ENCODE measurements at places on chromosomes 5 and 9. TPM values are rescaled to one million over a fixed set of nuclear protein-coding genes. Genes with fewer than 3 reads are reported as not detected.

The PCDHB14 gene
- total RNA-seq: 0.28 TPM

DNA sequence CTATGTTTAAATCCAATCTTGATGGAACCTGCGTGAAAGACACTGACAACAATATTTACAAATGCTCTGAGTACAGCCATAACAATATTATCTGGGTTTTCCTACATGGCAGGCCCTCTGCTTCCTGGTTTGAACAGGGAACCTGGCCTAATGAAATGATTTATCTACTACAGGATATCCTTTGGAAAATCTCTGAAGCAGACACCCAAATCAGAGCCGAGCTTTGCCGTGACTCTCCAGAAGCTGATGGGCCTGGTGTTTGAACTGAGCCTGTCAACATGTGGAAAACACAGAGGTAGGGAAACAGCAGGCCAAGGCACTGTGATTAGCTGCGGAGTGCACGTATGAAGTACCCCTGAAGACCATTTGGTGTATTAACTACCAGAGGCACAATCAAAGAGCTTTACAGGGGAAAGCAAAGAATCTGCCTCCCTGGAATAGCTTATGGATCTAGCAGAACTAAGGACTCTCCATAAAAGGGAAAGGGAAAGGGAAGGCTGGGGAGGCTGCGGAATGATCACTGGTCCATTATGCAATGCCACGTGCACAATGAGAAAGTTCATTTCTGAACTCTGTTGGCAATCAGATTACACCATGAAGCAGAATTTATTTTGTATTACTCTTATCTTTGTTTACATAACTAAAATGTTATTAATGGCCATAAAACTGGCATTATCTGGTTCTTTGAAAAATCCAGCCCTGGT is 321.9 kb downstream of the EBF1 start:
- H3K36me3 ChIP-seq: no peaks in the 10 kb centered on the region
- H3K4me1 ChIP-seq: no peaks in the 10 kb centered on the region
- no peaks in the 10 kb centered on the region for H3K27me3 ChIP-seq
- H3K4me3 ChIP-seq: no peak overlapping the region
- DNase-seq: no peak
- no peak overlapping the region for H3K27ac ChIP-seq

DNA sequence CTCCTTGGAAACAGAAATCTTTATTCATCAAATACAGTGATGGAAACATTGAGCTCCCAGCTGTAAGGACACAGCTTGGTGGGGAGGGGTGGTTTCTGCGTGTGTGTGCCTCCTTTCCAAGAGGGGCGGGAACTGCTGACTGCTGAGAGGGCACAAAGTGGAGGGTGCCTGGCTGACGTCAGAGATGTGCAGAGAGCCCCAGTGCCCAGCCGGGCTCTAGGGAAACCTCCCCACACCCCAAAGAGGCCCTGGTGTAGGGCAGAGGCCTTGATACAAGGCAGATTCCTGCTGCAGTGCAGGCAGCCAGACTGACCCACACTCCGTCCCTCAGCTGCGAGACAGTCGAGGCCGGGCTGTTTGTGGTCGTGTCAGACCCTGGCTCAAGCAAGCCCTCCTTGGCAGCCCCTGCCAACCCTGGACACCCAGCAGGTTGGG is 191.0 kb downstream of the CACNA1B start:
- DNase-seq: no peak
- no peak overlapping the region for H3K27ac ChIP-seq
- no peak overlapping the region for H3K4me3 ChIP-seq
- H3K36me3 ChIP-seq: no peaks in the 10 kb centered on the region

DNA sequence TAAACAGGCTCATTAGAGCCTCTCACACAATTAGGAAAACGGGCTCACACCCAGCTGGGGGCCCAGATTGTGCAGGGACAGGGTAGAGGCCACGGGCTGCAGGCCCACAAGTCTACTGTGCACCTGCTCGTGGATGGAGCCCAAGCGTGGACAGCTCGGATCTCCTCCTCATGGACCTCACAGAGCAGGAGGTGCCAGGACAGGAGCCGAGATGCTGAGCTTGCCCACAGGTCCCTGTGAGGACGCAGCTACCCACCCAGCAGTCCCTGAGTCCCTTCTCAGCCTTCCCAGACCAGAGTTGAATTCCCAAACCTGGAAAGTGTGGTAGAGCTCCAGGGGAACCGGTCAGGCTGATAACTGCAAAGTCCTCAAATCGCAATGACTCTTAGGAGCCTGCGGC is 70.6 kb upstream of the OLFM1 start:
- no peak for DNase-seq
- H3K36me3 ChIP-seq: no peaks in the 10 kb centered on the region
- peaks cover 7% of the 10 kb centered on the region for H3K27me3 ChIP-seq
- H3K4me1 ChIP-seq: no peaks in the 10 kb centered on the region

DNA sequence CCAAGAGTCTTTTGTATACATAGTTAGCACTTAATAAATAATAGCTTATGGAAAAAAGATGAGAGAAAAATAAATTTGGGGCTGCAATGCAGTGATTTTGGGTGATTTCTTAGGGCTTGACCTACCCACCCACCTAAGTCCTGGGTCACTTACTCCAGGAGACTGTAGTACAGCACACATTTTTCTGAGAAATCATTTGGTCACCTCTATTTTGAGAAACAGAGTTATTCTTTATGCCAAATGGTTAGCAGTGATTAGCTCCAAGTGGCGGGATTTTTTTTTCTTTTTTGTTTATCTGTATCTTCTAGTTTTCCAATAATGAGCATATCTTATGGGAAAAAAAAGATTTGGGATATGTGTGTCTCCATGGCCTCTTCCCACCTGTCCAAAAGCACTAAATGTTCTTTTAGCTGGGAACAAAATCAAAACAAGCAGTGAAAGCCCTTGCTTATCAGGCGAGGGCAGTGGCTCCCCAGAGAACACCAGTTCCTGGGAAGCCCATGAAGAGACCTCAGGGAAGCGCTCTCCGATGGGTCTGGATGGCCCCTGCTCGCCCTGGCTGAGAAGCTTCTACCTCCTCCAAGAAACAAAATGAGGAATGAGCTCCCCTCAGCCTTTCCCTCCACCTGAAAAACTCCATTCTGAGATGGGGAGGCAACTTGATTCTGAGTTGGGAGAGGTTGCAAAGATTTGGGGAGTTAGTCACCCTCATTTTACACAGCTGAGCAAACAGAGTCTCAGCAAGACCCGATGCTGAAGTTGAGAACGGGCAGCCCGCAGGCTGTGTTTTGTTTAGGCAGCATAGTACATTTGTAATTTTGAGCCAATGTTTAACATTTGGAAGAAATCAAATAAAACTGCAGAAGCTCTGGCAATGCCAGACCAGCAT is 69.9 kb downstream of the CYFIP2 start:
- H3K27me3 ChIP-seq: no peaks in the 10 kb centered on the region
- H3K27ac ChIP-seq: no peak overlapping the region
- peak; percentile 76 for DNase-seq
- H3K4me3 ChIP-seq: no peak overlapping the region
- H3K4me1 ChIP-seq: peaks cover 4% of the 10 kb centered on the region

The TRMT10B gene
- 2.3 TPM for total RNA-seq

The TMEM252 gene
- total RNA-seq: not detected

The ADAMTS16 gene
- 0.28 TPM for total RNA-seq

The KIF20A gene
- 106 TPM for total RNA-seq

DNA sequence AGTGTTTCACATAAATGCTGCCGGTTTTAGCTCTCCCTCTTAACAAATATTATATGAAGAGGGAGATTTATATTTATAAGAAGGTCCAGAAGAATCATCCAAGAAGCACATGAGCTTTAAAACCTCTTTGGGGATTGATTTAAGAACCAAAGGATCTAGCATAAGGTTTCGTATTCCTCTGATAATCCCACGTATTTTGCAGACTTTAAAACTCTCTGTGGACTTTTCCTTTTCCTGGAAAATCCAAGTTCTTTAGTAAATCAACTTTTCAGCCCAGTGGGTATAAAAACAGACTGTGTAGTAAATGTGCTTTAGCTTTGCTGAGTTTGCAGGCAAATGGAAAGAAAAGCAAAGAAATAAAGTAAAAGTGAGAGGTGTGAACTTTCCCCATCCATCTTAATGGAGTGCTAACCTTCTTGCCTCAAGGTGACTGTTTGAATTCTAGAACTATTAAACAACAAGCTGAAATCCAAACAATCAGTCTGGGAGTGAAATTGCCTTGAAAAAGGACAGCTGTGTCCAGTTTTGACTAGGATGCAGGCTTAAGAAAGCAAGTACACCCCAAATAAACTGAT is 363.4 kb upstream of the SLC24A2 start:
- DNase-seq: no peak
- H3K36me3 ChIP-seq: no peaks in the 10 kb centered on the region
- no peak overlapping the region for H3K4me3 ChIP-seq
- H3K27ac ChIP-seq: no peak overlapping the region
- peaks cover 3% of the 10 kb centered on the region for H3K27me3 ChIP-seq
- no peaks in the 10 kb centered on the region for H3K4me1 ChIP-seq

The DDX4 gene
- total RNA-seq: not detected

The PCDHB13 gene
- total RNA-seq: 0.18 TPM

DNA sequence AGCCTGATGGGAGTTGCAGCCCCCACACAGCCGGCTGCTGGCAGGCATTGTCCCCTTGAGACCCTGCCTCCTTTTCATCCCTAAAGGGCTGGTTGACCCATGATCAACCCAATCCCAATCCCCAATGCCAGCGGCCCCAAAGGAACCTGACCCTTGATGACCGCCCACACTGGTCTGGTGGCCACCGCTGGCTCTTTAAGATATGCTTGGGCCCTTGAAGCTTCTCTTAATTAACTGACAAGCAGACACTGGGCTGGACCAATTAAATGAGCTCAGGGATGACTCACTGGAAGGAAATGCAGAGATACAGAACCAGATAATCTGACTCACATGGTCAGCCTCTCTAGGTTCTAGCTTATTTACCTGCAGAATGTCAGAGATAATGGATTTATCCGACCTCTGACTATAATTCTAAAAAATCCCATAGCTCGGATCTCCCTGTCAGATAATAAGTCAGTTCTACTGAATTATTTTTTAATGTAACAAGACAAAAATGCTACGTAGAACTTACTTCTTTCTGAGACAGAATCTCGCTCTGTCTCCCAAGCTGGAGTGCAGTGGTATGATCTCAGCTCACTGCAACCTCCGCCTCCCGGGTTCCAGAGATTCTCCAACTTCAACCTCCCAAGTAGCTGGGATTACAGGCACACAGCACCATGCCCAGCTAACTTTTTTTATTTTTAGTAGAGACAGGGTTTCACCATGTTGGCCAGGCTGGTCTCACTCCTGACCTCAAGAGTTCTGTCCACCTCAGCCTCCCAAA is 11.1 kb upstream of the MLANA start:
- no peaks in the 10 kb centered on the region for H3K27me3 ChIP-seq
- H3K4me3 ChIP-seq: no peak overlapping the region
- DNase-seq: peak; percentile 71

The ALDH1A1 gene
- not detected for total RNA-seq

GRCh38 chr9:109401169-109401989 is 80.5 kb upstream of the EPB41L4B start:
- no peaks in the 10 kb centered on the region for H3K4me1 ChIP-seq
- no peak overlapping the region for H3K4me3 ChIP-seq
- no peaks in the 10 kb centered on the region for H3K27me3 ChIP-seq
- DNase-seq: peak; percentile 35

The ADCY2 gene
- not detected for total RNA-seq

GRCh38 chr5:160434022-160434531 is 12.4 kb downstream of the PTTG1 start:
- 0 out of 2 replicates have a peak, but pooled peaks cover 1% of the 10 kb centered on the region for H3K36me3 ChIP-seq
- no peak overlapping the region for H3K4me3 ChIP-seq
- H3K27me3 ChIP-seq: no peaks in the 10 kb centered on the region

- DNase-seq: no peak
- no peak overlapping the region for H3K4me3 ChIP-seq
- H3K4me1 ChIP-seq: peaks cover 11% of the 10 kb centered on the region
- H3K27ac ChIP-seq: no peak overlapping the region
Observed at GRCh38 chr9:71743882-71744281, 24.4 kb downstream of the CEMIP2 start.

DNA sequence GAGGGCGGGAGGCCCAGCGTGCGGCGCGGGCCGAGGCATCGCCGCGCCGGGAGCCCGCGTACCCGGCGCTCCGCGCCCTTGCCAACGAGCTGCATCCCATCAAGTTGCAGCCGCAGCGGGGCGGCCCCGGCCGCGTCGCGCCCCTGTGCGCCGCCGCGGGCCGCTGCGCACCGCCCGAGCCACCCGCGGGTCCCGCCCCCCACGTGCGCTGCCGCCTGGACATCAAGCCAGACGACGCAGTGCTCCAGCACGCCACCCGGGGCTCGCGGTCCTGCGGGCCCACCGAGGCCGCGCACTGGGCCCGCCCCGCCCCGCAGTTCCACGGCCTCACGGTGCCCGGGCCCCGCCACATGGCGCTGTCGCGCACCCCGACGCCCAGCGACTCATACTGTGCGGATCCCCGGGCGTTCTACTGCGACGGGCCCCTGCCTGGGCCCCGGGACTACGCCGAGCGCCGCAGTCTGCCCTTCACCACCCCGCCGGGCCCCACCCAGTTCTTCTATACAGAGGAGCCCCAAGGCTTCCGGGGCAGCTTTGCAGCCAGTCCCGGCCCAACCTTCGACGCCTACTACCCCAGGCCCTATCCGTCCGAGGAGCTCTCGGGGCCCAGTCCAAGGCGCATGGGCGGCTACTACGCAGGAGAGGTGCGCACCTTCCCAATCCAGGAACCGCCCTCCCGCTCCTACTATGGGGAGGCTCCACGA is 2.6 kb downstream of the AJM1 start:
- peaks cover 2% of the 10 kb centered on the region for H3K36me3 ChIP-seq
- H3K4me1 ChIP-seq: peaks cover 12% of the 10 kb centered on the region
- H3K27ac ChIP-seq: no peak overlapping the region
- peaks cover 22% of the 10 kb centered on the region for H3K27me3 ChIP-seq

The TAF11L8 gene
- not detected for total RNA-seq

- H3K4me1 ChIP-seq: no peaks in the 10 kb centered on the region
- no peaks in the 10 kb centered on the region for H3K27me3 ChIP-seq
- no peak overlapping the region for H3K27ac ChIP-seq
- DNase-seq: no peak
Observed at GRCh38 chr5:147216552-147217154, 18.2 kb upstream of the STK32A start.

DNA sequence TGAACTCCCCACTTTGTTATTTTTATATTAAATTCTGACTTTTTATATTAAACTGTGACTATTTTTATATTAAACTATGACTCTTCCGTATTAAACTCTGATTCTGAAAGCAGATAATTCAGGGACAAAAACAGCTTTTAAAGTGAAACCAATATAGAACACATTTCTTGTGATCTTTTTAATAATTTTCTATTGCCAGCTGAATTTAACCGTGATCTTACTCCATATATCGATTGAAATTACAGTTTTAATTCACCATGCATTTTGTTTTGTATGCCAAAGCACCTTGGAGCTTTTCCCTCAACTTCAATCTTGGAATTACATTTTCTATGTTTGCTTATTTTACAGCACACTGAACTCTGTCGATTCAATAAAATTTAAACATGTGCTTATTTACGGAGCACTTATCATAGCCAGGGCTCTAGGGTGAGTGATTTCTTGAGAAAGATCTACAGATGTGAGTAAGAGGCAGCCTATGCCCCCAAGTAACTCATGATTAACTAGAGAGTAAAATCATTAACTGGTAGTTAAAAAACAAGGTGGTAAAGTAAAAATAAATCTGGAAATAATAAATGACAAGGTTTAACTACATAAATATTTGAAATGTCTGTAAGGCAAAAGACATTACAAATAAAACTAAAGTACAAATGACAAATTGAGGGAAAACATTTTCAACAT is 72.9 kb upstream of the ALDH1B1 start:
- H3K4me3 ChIP-seq: no peak overlapping the region
- H3K36me3 ChIP-seq: no peaks in the 10 kb centered on the region
- no peaks in the 10 kb centered on the region for H3K4me1 ChIP-seq

The CTSV gene
- total RNA-seq: 0.54 TPM

- no peaks in the 10 kb centered on the region for H3K27me3 ChIP-seq
- no peak overlapping the region for H3K27ac ChIP-seq
- H3K4me3 ChIP-seq: no peak overlapping the region
- H3K4me1 ChIP-seq: no peaks in the 10 kb centered on the region
Observed at GRCh38 chr5:161058781-161059180, 206.8 kb upstream of the ATP10B start.
